ENCODE measurements at places on chromosomes 5 and 9.
A peak's percentile ranks its signal among the peaks of the same experiment; 100 is the strongest.

GRCh38 chr5:177446200-177447065, at the start of gene PRR7:
TSS of gene PRR7 (plus strand) at chr5:177446814. CDS start at chr5:177455068, 8,254 bp downstream.
- no peak for DNase-seq

DNA sequence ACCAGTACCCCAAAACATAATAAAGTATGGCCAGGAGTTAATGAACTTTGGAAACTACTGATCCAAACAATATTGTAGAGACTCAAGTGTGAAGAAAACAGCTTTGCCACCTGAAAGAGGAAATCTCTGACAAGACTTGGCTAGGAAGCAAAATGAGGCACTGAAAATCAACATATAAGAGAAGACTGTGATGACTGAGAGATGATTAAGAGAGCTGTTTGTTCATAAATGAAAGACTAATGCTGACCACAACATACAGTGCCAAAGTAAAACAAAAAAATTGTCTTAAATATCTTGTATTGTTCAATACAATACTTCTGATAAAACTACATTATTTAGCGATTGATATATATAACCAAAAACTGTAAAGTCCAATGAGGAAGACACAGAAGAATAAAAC, 7.2 kb downstream of the RC3H2 start:
- no peak for DNase-seq

DNA sequence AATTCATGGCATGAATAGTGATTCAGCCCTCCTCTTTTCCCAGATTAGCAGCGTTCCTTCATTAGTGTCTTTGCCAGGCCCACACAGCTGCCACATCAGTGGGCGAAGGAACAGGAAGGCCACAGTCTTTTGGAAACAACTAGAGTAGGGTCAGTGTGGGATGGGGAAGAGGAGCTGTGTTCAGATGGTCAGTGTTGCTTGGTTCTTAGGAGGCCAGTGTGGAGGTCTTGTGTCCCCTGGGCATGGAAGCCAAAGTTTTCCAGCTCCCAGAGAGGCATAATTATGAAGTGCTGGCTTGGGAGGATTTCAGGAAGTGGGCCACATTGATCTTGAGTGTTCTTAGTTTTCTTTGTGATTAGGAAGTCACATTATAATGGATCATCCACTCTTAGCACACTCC, 269.6 kb downstream of the PSAT1 start:
- DNase-seq: no peak

DNA sequence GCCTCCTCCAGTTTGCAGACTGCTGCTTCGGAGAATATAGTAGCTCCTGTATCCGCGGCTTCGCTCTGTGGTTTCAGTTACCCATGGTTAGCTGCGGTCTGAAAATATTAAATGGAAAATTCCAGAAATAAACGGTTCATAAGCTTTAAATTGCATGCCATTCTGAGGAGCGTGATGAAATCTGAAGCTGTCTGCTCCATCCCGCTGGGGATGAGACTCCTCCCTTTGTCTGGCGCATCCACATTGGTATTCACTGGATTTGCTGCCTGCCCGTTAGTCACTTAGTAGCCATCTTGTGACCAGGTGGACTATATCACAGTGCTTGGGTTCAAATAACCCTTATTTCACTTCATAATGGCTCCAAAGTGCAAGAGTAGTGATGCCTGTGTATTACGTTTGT, 36.3 kb downstream of the MSX2 start:
- DNase-seq: no peak

DNA sequence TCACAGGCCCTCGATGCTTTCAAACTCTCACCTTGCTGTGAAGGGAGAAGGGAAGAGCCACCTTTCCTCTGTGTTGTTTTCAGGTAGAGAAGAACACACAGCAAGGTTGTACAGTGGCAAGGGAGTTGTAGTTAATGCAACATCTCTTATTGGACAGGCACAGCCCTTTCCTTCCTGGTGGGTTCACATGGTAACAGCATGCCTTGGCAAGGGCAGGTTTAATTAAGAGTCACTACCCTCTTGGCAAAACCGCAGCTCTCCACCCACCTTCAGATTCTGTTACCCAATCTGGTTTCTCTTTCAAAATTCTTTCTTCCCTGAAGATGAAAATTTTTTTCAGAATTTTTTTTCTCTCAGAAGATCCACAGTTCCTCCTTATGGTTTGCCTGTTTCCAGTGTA, 253.1 kb downstream of the TLR4 start:
- DNase-seq: no peak

- DNase-seq: no peak
Observed at GRCh38 chr9:24657387-24657786, 111.7 kb upstream of the IZUMO3 start.

DNA sequence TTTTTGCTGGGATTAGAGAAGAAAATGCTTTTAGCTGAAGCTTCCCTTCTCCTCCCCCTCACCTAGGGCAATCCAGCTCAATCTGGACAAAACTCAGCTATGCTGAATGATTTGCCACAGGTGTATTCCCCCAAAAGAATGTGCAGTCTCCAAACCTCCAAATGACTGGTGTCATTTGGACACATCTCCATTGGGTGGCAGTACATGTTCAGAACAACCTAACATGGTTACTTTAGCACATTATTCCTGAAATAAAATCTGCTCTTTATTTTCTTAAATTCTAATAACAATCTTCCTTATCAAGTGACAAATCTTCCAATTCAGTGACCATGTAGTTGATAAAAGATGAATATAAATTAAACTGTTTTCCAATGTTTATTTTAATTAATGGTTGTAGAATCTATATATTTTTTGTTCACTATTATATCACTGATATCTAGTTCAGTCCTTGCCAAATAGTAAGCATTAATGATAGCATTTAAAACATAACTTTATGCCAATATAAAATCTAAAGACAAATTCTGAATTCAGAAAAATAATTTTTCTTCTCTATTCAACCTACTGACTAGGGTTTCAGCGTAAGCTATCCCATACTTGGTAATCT, 61.3 kb upstream of the MOCS2 start:
- DNase-seq: peak; percentile 32

- peak; percentile 61 for DNase-seq
Observed at GRCh38 chr9:84315278-84315877, 25.2 kb downstream of the SLC28A3 start.

- DNase-seq: no peak
Observed at GRCh38 chr9:72681283-72681630, 159.8 kb downstream of the TMC1 start.

DNA sequence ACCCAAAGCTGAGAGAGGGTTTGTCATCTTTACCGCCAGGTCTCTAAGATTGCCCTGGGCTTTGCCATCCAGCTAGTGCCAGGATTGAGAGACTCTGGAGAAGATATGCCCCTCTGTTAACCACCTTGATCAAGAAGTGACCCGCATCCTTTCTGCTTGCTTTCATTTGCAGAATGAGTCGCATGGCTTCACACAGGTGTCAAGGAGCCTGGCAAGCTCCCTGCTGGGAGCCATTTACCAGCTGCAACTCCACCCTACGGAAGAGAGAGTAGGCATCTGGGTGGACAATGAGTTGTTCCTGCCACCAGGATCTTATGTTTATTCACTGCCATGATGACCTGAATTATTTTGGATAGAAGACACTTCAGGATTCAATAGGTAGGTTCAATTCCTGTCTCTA, 43.0 kb downstream of the HSD17B3 start:
- peak; percentile 33 for DNase-seq

DNA sequence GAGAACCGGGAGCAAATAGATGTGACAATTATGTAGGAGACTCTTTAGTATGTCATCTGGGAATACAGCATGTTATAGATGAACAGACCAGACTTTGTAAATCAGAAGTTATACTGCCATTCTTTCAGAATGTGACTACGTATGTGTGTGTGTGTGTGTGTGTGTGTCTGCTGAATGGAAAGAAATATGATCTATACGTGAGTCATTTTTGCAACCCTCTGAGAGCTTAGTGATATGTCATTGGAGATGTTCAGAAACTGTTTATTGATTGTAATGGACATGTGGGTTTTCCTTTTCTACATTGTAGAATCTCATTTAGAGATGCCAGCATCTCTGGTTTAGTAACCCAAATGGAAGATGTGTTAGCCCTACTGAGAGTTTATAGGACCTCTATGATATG, 731.5 kb downstream of the TLE1 start:
- no peak for DNase-seq

DNA sequence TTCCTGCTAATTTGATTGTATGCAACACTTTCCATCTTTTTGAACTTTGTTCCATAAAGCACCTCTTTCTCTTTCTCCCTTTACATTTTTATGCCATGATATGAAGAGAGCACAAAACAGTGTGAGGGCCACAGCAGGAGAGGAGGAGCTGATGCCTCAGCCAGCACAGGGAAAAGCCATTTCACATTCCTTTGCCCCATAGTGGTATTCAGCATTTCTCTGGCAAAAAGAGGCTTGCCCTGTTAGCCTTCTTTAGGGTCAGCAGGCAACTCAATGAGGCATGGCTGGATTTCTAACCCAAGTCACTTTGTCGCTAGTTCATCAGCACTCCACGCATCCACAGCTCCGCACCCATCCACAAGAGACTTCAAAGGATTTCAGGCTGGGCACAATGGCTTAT, 23.1 kb upstream of the TRPC7 start:
- no peak for DNase-seq

GRCh38 chr9:38419181-38419580, 5.1 kb downstream of the IGFBPL1 start:
- DNase-seq: no peak

DNA sequence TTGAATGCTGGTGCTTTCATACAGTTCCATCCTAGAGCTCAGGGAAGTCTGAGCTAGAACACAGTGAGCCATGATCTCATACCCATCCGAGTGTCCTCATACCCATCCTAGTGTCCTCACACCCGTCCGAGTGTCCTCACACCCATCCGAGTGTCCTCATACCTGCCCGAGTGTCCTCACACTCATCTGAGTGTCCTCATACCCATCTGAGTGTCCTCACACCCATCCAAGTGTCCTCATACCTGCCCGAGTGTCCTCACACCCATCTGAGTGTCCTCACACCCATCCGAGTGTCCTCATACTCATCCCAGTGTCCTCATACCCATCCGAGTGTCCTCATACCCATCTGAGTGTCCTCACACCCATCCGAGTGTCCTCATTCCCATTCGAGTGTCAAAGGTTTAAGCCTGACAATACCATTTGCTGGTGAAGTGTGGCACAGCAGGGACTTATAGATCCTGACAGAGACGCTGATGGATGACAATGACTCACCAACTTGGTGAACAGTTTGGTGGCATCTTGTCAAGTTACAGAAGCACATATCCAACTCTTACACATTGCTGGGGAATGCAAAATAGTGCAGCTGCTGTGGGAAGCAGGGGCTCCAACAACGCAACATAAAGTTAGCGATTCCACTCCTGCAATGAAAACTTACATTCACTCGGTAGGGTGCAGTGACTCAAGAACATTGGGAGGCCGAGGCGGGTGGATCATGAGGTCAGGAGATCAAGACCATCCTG, 77.0 kb upstream of the COL5A1 start:
- no peak for DNase-seq

- no peak for DNase-seq
Observed at GRCh38 chr9:25603106-25603505, 75.1 kb downstream of the TUSC1 start.

DNA sequence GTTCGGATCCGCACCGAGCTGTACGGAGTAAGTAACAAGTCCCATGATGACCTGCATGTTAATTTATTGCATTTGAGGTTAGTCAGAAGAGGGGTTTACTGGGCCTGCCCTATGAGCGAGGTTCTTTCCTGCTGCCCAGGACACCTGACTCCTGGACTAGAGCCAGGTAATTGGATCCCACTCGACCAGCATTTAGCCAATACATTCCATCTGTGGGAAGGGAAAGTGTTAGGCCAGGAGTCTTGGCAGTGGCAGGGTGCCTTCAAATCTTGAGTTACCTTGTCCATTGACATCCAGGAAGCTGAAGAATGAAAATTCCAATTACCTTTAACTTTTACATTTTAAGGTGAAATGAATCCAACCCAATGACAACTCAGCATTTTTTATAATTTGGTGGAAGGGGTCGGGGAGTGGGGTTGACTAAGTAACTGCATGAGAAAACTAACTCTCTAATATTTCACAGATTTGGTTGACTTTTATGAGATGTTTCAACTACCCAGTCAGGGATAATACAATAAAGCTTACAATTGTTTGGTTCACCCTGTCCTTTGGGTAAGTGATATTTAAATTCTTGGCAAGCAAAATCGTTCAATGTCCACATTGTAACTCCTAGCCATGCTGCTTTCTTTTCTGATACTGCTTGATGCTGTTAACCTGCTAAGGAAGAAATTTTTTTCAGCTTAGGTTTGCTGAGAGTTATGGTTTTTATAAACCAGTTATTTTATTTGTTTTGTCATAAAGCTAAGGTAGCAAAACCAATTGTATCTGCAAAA, 111.6 kb upstream of the IQGAP2 start:
- no peak for DNase-seq

- no peak for DNase-seq
Observed at GRCh38 chr9:2876726-2877125, 32.8 kb upstream of the PUM3 start.

- no peak for DNase-seq
Observed at GRCh38 chr5:88396751-88397281, 128.2 kb upstream of the TMEM161B start.

GRCh38 chr9:91426123-91426745, 2.6 kb upstream of the NFIL3 start:
- DNase-seq: peak; percentile 51
